B cell (primary cell): ENCODE measurements at places on chromosomes 13 and 19. TPM values are rescaled to one million over a fixed set of nuclear protein-coding genes. Genes with fewer than 3 reads are reported as not detected.

- peak; percentile 35 for DNase-seq
Observed at GRCh38 chr19:47418692-47419029, 666 bp downstream of the MEIS3 start.

Gene ELSPBP1
- not detected in 2 replicates for polyA plus RNA-seq

Gene CLEC17A
- 163 and 180 TPM in 2 replicates for polyA plus RNA-seq

DNA sequence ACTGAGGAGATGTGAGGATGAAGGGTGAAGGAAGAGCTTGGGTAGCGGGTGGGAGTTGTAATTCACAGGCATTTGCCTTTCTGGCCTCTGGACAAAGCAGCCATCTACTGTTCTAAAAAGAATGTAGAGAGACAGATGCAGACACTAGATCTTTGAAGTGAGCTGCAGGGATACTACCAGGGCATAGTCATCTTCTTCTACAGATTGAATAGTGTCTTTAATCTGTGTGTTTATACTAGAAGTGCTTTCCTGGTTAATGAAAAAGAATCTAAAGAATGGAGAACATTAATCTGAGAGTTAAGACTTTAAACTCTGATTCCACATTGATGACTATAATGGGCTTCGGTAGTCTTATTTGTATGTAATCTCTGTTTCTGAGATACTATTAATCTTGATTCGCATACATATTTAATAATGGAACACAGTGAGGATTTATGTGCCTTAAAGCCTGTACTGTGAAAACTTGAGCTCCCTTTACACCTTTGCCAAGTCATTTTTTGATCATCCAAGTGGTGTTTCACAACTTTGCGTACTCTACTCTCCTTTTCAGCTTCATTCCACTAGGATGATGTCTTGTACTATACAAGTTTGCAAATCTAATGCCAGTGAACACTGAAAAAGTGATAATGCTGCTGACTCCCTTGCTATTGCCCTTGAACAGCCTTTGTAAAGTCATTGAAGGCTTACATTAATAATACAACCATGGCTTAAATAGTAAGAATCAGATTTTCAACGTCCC lies 2199.4 kb upstream of the PCDH20 start:
- DNase-seq: no peak

Gene CRLF1
- not detected in 2 replicates for polyA plus RNA-seq

GRCh38 chr13:94613051-94613450 lies 11.4 kb downstream of the GPR180 start:
- no peak for DNase-seq

DNA sequence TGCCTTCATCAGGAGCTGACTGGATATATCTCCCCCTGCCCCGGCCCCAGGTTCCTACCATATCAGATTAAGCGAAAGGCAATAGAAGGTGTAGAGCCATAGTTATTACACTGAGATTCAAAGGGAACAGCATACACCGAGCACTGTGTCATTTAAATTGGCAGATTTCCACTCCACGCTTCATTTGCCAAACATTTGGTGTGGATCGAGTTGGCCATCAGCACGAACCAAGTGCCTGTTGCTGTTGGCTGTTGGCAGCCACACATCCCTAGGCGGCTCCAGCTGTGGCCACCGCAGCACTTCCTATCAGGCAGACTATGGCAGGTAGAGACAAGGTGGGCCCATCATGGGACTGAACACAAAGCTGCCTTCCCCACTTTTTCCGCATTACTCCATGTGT lies 115.8 kb downstream of the CCNA1 start:
- DNase-seq: no peak

DNA sequence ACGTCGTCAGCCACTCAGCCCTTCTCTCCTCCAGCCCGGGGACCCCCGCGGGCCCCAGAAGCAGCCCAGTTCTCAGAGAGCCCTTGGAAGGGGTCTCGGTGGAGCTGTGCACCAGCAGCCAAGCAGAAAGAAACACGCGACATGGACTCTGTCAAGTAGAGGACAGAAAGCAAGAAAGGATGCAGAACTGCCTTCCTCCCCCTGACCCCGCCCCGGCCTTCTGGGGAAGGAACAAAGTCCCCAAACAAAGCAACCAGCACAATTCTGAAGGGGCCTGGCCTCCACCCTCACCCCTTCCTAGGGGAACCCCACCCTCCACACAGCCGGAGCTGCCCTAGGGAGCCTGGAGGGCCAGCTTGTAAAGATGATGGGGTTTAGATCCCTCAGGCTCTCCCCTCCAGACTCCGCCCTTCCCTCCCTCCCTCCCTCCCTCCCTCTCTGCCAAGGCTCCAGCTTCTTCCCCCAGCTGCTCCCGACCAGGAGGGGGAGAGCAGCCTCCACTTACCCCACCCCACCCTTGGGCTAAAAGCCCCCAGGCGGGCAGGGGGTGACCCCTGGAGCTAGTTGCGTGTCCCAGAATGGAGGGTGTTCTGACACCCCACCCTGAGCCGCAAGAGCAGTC lies 7.8 kb downstream of the LYL1 start:
- DNase-seq: peak; percentile 77

- peak; percentile 42 for DNase-seq
Observed at GRCh38 chr13:20704459-20705069, 1.1 kb downstream of the IL17D start.

Gene ZNF497
- polyA plus RNA-seq: 1.6 and 1.9 TPM in 2 replicates

GRCh38 chr13:24036115-24036514 lies 124.4 kb upstream of the SPATA13 start:
- no peak for DNase-seq

GRCh38 chr13:25217023-25217885 lies 45.2 kb upstream of the AMER2 start:
- no peak for DNase-seq

Gene PROSER3
- 26.0 and 30.7 TPM in 2 replicates for polyA plus RNA-seq

GRCh38 chr19:48991011-48991609 lies 2.0 kb downstream of the GYS1 start:
- DNase-seq: no peak

Gene SPINT2
- polyA plus RNA-seq: 49.1 and 50.0 TPM in 2 replicates

DNA sequence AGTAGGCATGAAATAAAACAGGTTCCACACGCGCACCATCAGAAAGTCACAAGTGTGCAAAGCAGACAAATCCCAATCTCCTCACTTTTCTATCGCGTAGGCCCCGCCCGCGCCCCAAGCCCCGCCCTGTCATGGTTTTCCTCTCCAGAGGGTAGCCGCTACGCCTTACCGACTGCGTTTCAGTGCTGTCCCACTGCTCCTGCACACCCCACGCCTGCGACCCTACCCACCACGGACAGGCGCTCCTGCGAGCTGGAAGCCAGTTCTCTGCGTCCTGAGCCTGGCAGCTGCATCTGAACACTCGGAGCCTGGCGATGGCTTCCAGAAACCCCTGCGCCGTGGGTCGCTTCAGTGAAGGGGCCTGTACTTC lies 379 bp upstream of the ZNF470 start:
- no peak for DNase-seq

Gene TNNT1
- not detected in 2 replicates for polyA plus RNA-seq

Gene ELL
- 21.2 and 24.4 TPM in 2 replicates for polyA plus RNA-seq

DNA sequence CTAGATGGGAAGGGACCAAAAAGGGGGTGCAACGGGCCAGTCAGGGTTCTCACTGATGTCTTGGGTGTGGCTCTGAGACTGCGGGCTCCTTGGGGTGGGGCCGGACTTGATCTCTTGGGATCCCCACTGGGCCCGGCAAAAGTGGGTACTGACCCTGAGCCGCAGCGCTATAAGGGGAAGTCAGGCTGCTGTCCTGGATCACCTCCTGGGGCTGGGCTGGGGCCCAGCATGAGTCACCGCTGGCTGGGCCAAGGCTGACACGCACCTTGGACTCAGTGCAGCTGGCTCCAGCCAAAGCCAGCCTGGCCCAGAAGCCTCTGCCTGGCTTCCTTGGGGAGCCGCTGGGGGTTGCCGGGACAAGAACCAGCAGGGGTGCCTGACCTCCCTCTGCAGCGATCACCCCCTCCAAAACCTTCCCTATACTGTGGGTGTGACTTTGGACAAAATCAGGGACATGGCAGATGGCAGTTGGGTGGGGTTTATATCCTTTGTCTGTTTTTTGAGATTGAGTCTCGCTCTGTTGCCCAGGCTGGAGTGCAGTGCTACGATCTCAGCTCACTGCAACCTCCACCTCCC lies 617 bp upstream of the IQCN start:
- DNase-seq: no peak

- no peak for DNase-seq
Observed at GRCh38 chr13:38463048-38463447, 113.4 kb downstream of the UFM1 start.

Gene TTC9B
- 0.04 TPM in 1 of 2 replicates, not detected in the other for polyA plus RNA-seq

Gene LRRC63
- 0.06 and 0.09 TPM in 2 replicates for polyA plus RNA-seq

DNA sequence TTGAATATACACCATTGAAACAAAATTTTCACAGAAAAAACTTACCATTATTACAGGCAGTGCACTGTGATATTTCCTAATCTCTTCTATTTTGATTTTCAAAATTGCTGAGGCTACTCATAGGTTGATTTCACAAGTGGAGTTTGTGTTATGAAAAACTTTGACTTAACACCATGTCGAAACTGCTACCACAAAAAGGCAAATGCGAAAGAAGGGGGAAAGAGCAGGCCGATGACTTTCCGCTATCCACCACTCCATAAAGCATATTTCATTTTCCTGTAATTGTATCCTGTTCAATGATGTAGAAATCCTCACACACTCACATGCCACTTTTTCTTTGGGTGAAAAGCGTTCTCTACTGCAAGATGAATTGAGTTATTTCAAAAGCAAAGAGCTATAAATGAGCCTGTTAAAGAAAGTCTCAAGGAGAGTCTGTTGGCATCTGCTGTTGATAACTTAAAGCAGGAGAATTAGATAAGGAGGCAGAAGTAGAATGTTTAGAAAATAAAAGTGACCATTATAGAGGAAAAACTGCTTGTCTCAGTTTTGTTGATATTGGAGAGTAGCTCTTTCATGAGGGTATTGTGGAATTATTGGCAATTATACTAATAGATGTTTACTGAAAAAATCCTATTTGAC lies 18.8 kb downstream of the KL start:
- no peak for DNase-seq

DNA sequence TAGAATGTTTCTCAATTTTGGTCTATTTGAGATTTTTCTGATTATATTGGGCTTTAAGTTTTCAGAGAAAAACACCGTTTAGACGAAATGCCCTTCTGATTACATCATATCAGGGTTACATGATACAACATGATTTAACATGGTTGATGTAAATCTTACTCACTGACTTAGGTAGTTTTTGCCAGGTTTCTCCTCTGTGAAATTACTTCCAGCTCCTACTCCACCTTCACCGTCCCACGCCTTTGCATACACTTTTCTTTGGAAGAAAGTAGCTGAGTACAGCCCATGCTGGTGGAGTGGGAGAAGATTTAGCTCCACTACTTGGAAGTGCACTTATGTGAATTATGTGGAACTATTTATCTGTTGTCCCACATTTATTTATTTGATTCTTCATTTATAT lies 433.2 kb upstream of the KLHL1 start:
- DNase-seq: no peak
